ENCODE measurements at places on chromosomes 7 and 10. TPM values are rescaled to one million over a fixed set of nuclear protein-coding genes. Genes with fewer than 3 reads are reported as not detected.

- DNase-seq, result no peak
These were observed 20.4 kb downstream of the SH2B2 start for GRCh38 chr7:102306916-102307677.

ACHE gene
- 9.8 TPM for total RNA-seq

GRCh38 chr7:38902449-38902848, 6.5 kb downstream of the VPS41 start:
- DNase-seq, result no peak

GRCh38 chr10:119316729-119317097, 109.3 kb downstream of the GRK5 start:
- no peak for DNase-seq

FKBP6 gene
- not detected for total RNA-seq

- DNase-seq, result no peak
These were observed 192.1 kb downstream of the WDR11 start for GRCh38 chr10:121043124-121043849.

DNA sequence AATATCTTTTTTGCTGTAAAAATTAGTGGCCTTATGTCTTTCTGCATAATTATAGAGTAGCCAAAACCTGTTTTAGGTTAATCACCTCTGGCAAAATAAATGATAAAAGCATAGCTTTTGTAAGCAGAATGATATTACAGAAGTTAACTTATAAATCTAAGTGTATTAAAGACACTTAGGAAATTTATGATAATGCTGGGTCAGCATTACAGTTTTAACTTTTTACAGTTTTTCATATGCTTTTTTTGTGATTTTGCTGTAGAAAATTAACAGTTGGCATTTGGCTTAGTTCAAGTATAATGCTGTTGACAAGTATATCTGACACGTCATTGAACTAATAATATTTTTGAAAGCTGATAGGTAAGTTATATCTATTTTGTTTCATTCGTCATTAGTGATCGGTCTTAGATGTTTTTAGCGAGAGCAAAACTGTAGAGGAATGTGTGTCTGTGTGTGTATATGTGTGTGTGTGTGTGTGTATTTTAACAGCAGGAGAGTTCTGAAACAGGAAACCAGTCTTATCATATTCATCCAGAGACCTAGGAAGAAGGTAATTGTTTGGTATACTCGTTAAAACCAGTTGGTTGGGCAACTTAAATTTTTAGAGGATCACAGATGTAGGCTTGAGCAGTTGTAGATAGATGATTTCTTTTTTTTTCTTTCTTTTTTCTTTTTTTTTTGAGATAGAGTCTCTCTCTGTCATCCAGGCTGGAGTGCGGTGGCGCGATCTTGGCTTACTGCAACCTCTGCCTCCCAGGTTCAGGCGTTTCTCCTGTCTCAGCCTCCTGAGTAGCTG, 15.4 kb downstream of the PTEN start:
- DNase-seq, result no peak

GRCh38 chr10:133158437-133158755, 1.6 kb upstream of the KNDC1 start:
- DNase-seq, result no peak
